ENCODE measurements at places on chromosomes 16 and 17. TPM values are rescaled to one million over a fixed set of nuclear protein-coding genes. Genes with fewer than 3 reads are reported as not detected.
A peak's percentile ranks its signal among the peaks of the same experiment; 100 is the strongest.

GRCh38 chr17:30224419-30224960, 11.0 kb downstream of the SLC6A4 start:
- no peaks in the 10 kb centered on the region for H3K36me3 ChIP-seq
- no peak overlapping the region for H3K27ac ChIP-seq

DNA sequence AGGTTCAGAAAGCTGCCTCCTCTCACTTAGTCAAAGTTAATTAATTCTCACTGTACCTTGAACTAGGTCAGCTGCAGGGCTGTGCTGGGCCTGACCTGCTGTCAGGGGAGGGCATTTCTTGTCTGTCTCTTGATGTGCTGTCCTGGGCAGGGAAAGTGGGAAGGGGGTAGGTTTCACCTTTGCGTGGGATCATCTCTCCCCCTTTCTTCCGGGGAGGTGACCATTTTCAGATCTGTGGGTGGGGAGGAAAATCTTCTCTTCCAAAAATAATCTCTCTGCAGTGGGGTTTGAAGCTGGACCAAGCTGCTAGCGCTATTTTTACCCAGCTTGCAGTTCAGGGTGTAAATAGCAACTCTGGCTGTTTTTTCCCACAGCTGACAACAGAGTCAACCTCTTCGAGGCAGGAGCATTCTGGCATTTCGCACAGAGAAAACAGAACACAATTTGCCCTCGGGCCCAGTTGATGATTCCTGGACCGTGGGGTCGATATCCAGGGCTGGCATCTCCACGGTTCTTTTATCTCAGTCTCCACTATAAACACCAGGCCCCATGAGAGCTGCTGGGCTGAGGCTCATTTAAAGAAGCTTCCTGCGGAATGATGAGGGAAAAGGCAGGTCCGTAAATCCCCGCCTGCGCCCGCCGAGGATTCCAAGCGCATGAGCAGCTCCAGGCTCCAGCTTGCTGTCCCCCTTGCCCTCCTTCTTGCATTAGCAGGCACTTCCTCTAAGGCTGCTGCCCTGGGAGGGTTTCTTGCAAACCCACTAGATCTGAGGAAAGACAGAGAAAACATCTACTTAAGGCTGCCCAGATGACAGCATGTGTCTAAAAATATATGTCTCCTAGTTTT, 93.9 kb downstream of the YPEL2 start:
- no peaks in the 10 kb centered on the region for H3K36me3 ChIP-seq
- H3K4me1 ChIP-seq: peaks cover 12% of the 10 kb centered on the region
- no peaks in the 10 kb centered on the region for H3K27me3 ChIP-seq
- no peak overlapping the region for H3K27ac ChIP-seq
- no peak for DNase-seq

DNA sequence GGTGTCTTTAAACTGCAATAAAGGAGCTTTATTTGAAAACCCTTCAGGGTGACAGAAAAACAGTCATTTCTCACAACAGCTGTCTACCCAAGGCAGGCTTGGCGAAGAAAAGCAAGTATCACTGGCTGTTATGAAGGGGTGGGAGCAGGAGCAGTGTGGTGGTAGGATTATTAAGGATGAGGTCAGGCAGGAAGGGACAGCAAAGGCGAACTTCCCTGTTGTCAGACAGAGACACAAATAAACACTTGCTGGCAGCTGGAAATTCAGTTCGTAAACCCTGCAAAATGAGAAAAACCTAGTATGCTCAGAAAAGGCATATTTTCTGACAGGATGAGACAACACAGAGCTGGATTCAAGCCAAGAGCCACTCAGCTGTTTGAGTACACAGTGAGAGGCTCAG, 416.3 kb upstream of the CDH5 start:
- no peaks in the 10 kb centered on the region for H3K27me3 ChIP-seq
- no peak for DNase-seq
- no peak overlapping the region for H3K4me3 ChIP-seq
- H3K27ac ChIP-seq: no peak overlapping the region
- H3K4me1 ChIP-seq: no peaks in the 10 kb centered on the region
- no peaks in the 10 kb centered on the region for H3K36me3 ChIP-seq

DNA sequence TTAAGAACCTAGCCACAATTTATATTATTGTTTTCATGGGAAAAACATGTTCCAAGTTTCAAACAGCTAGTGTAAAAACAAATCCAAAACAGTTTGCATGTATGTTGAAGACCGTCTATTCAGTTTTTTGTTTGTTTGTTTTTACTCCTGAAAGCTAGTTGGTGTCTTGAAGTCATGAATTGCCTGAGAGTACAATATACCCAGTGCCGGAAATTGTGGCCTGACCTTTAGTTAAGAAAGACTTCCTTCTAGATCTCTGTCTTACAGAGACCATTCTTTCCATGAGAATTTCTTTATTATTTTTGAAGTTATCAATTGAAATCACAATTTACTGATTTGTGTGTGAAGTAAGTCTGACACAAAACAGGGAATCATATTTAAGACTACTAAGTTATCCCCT, 474.8 kb downstream of the KCNJ2 start:
- no peak for DNase-seq
- H3K4me1 ChIP-seq: no peaks in the 10 kb centered on the region
- H3K27ac ChIP-seq: no peak overlapping the region

DNA sequence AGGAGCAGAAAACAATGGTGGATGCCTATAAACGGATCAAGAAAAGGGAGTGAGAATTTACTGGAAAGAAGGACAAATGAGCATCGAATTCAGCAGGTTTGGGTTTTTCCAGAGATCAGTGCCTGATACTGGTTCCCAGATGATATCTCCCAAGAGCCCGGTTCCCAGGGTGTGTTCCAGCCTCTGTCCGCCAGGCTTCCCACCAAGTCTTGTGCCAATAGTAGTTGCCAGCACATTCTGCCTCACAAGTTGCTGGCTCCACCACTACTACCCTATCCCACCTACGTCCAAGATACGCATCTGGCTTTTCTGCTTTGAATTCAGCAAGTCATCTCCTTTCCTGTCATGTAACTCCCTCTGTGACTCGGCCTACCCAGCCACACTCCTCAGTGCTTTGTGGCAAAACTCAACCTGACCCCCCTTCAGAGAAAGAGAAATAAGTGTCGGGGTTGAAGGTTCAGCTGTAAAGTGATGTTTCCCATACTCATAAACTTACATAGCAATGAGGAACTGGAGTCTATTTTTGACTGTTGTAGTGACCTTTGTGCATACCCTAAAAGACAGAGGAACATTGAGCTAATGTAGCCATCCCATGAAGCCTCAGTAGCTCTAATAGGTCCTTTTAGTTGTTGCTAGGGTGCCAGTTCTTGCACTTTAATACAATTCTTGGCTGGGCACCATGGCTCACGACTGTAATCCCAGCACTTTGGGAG, 277.0 kb downstream of the IRX3 start:
- H3K27ac ChIP-seq: no peak overlapping the region
- H3K4me1 ChIP-seq: no peaks in the 10 kb centered on the region
- no peaks in the 10 kb centered on the region for H3K27me3 ChIP-seq
- H3K4me3 ChIP-seq: no peak overlapping the region

DNA sequence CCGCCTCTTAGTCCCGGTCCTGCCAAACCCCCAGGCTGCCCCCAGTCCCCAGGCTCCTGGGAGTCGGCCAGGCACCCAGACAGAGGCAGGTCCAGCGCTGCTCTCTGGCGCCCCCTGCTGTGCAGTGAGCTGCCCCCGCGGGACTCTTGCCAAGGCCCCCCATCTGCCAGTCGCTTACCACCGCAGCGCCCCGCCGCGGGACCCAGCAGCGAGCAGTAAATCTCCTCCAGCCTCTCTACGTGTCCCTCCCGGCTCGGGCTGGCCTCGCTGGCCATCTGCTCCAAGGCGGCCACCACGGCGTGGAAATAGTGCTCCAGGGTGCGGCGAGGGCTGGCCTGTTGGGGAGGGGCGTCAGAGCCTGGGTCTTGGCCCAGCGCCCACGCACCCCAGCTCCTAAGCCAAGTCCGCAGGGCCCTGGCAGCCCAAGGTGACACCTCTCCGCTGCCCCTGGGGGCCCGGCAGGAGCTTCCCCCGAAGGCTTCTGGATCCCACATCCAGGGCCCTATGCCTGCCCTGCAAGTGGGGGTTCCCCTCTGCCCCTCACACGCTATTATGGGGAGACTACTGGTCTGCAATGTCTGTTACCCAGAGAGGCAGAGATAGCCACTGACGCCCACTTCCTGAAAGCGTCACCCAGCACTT, 33.7 kb upstream of the MFSD6L start:
- no peaks in the 10 kb centered on the region for H3K27me3 ChIP-seq
- no peak overlapping the region for H3K27ac ChIP-seq
- no peak overlapping the region for H3K4me3 ChIP-seq
- H3K36me3 ChIP-seq: no peaks in the 10 kb centered on the region
- peak; percentile 59 for DNase-seq

DNA sequence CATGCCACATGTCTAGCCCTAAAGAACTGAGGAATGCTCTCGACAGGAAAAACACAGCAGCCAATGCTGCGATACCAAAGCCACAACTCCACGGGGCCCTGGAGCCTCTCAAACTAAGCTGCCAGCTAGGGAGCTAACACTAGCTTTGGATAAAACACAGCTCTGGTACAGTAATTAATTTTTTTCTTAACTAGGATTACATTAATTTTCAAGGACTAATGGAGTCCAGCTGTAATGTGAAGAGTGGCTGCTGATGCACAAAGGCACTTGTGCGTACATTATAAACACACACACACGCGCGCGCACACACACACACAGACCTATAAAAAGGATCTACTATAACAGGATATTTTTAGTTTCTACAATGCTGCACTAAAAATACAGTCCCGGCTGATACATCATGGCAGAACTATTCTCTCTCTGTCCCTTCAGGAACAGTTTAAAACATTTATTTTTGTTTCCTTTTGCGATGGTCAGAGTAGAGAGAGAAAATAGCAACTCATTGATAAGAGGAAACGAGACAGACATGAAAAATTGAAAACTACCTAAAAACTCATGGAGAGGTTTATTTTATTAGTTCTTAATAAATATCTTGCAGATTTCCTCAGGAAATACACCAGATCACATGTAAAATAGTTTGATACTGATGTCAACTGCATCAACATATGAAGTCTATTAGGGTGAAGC, 88.5 kb downstream of the SMG6 start:
- no peak overlapping the region for H3K4me3 ChIP-seq
- DNase-seq: no peak
- H3K36me3 ChIP-seq: no peaks in the 10 kb centered on the region
- no peaks in the 10 kb centered on the region for H3K4me1 ChIP-seq
- no peaks in the 10 kb centered on the region for H3K27me3 ChIP-seq
- H3K27ac ChIP-seq: no peak overlapping the region

DNA sequence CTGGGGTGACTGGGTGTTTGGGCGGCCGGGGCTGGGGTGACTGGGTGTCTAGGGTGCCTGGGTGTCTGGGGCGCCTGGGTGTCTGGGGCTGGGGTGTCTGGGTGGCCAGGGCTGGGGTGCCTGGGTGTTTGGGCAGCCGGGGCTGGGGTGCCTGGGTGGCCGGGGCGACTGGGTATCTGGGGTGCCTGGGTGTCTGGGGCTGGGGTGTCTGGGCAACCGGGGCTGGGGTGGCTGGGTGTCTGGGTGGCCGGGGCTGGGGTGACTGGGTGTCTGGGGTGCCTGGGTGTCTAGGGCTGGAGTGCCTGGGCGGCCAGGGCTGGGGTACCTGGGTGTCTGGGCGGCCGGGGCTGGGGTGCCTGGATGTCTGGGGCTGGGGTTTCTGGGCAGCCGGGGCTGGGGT, 13.4 kb upstream of the APRT start:
- no peaks in the 10 kb centered on the region for H3K27me3 ChIP-seq
- H3K27ac ChIP-seq: no peak overlapping the region
- no peak for DNase-seq

- DNase-seq: no peak
- H3K27ac ChIP-seq: no peak overlapping the region
- H3K4me3 ChIP-seq: no peak overlapping the region
- H3K36me3 ChIP-seq: no peaks in the 10 kb centered on the region
- H3K4me1 ChIP-seq: peaks cover 9% of the 10 kb centered on the region
Observed at GRCh38 chr16:85735225-85735635, 15.7 kb downstream of the C16orf74 start.

- DNase-seq: no peak
- no peaks in the 10 kb centered on the region for H3K27me3 ChIP-seq
- H3K4me1 ChIP-seq: peaks cover 4% of the 10 kb centered on the region
- H3K36me3 ChIP-seq: no peaks in the 10 kb centered on the region
Observed at GRCh38 chr17:10051112-10051511, 146.0 kb upstream of the RCVRN start.

DNA sequence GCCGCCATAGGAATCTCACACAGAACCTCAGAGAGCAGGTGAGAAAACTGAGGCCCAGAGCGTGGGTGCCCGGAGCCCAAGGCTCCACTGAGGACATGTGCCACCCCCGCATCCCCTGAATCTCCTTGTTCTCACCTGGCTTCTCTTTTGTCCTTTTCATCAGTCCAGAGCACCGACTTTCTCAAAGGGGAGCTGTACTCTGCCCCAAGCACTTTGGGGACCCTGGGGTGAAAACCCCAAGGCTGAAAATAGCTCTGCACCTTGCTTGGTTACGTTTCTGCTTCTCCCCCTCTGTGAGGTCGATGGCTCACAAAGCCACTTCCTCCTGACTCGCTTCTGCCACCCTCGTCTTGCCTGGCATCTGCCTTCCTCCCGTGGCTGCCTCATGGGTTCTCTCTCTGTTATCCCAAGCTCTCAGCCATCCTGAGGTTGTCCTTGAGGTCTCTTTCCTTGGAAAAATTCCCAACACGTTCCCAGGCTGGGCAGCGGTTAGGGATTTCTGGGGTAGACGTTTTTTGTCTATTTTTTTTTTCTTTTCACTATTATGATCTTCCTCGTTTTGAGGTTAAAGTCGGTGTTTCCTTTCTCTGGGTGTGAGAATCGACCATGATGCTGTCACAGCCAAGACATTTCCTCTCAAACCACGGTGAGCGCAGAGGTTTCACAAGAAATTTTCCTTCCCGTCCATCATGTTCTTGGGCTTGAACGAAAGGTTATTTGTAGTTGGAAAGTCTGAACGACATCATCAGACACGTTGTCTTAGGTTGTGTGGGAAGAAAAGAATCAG, 37.2 kb downstream of the IRF8 start:
- no peak overlapping the region for H3K27ac ChIP-seq
- H3K36me3 ChIP-seq: no peaks in the 10 kb centered on the region
- H3K27me3 ChIP-seq: no peaks in the 10 kb centered on the region
- no peak for DNase-seq
- H3K4me1 ChIP-seq: no peaks in the 10 kb centered on the region

Gene SCIMP
- total RNA-seq: not detected

Gene PLD2
- total RNA-seq: 48.4 TPM

Gene CHST5
- total RNA-seq: 0.15 TPM

Gene SYT17
- total RNA-seq: 5.6 TPM

Gene HSPB9
- 0.33 TPM for total RNA-seq

Gene ALOX15
- total RNA-seq: 1.5 TPM

Gene TLCD2
- 1.4 TPM for total RNA-seq

Gene ZNF750
- not detected for total RNA-seq

Gene CDR2L
- total RNA-seq: 40.5 TPM

Measured in H1 (cell line).